Fibroblast of villous mesenchyme (primary cell): ENCODE measurements at places on chromosomes 7 and 10. TPM values are rescaled to one million over a fixed set of nuclear protein-coding genes. Genes with fewer than 3 reads are reported as not detected.
A peak's percentile ranks its signal among the peaks of the same experiment; 100 is the strongest.

Gene SLC18A2
- total RNA-seq, result under 0.01 TPM in 1 of 2 replicates, not detected in the other

GRCh38 chr7:156751319-156751718 lies 110.7 kb downstream of the RNF32 start:
- DNase-seq, result peak; percentile 75

GRCh38 chr7:123571684-123572083 lies 14.1 kb upstream of the NDUFA5 start:
- peak; percentile 14 for DNase-seq

GRCh38 chr10:80154978-80155695 lies 22.6 kb downstream of the PLAC9 start:
- peak; percentile 83 for DNase-seq

DNA sequence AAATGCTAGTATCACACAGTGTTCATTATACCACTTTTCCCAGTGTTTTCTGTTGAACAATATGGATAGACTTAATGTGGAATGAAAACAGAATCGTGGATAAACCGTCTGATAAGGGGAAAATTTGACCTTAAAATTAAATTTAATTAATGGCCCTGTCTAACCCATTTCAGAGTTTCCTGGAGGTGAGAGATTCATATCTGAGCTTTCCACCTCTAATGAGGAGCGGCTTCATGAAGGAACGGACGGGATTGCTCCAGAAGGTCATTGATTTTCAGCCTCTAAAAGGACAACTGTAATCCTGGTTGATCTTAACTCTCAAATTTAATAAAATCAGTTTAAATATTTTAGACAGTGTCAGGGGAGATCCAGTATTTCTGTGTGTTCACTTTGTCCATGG lies 874.9 kb downstream of the GRID1 start:
- DNase-seq, result no peak

DNA sequence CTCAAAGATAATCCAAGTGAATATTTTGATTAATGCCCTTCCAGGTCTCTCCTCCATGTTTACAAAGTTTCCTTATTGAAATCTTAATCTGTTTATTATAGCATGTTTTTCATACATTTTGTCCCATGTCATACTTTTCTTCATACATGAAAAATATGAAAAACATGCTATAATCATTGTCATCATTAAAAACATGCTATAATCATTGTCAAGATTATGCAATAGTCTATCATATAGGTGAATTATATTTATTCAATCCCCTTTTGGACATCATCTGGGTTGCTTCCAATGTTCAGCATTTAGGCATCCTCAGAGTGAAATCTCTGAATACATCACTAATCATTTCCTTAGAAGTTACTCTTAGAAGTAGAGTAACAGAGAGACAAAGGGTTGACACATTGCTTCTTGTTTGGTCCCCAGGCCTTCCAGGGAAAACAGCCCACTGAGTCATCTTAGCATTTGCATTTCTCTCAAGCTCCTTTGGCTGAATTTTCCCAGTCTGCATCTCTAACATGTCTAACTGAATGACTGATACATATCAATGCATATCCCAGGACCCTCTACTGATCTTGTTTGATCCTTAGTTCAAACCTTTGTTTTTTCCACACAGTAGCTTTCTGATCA lies 87.0 kb downstream of the SGMS1 start:
- no peak for DNase-seq

DNA sequence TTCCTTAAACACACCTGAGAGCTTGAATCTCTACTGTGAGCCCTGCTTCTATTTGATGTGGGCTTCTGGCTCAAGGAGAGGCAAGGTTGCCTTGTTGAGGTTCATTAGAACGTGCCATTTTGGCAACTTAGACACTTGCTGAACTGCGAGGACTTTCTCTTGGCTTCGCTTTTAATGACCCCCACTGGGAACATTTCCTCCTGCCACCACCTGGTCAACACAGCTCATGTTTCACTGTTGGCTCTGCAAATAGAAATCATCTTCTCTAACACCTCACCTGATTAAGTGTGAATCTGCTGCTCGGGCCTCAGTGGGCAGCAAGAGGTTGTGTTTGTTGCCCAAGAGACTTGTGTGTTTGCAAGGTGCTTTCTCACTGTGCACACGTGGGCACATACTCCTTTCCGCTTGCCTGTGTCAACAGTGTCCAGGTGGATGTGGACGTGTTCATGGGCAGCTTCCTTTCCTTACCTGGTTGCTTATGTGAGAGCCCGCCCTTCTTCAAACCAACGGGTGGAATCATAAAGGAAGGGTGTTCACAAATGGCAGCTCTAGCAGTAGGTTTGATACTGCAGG lies 147.0 kb downstream of the NRP1 start:
- no peak for DNase-seq

Gene HOXA9
- total RNA-seq, result 17.1 and 20.3 TPM in 2 replicates

Gene ANKRD61
- not detected in 2 replicates for total RNA-seq

GRCh38 chr7:3911685-3912084 lies 610.6 kb downstream of the SDK1 start:
- DNase-seq, result no peak
